Mesenteric fat pad (tissue), 1 donor: ENCODE measurements at places on chromosomes 7 and 10.

DNA sequence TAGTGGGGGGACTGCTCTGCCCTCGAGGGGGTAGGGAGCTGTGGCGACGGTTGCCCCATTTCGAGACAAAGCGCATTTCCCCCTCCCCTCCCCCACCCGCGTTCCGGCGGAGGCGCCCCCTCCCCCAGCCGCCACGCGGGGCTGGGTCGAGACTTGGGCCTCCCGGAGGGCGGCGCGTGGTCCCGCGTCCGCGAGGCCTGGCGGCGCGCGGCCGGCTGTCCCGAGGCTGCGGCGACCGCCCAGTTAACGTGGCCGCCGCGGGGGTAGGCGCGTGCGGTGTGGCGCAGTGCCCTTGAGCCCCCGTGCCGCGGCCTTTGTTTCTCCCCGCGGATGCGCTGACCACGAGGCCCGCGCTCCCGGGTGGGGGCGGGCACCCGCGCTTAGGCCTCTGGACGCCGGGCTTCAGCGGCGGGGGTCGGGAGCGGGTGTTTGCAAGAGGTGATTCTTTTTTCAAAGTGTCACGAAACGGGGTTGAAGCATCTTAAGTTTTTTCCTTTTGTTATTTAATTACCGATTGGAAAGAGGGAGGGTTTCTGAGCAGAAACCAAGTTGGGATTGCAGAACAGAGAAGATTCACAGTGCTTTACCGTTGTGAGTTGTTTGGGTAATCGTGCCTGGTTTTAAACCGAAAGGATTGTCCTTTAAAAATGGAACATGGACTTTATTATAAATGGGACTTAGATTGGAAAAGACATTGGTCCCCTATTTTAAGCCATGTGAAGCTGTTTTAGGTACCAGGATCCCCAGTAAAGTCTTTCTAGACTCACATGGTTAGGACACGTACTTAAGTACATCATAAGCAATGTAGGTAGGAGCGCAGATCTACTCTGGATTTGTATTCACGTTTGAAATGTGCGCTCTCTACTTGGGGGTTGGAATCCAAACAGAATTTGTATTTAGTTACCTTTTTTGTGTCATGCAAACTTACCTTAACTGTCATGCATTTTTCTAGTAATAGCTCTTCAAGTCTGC, 760 bp downstream of the CBX3 start:
- DNase-seq, result peak; percentile 91

- DNase-seq, result no peak
Observed at GRCh38 chr10:112365451-112365850, 8.5 kb upstream of the ACSL5 start.

- peak; percentile 69 for DNase-seq
Observed at GRCh38 chr10:47031901-47032465, 120.8 kb downstream of the PTPN20 start.

GRCh38 chr10:95976362-95977229, 66.8 kb upstream of the CCNJ start:
- DNase-seq, result no peak

- no peak for DNase-seq
Observed at GRCh38 chr10:103395754-103396066, 565 bp downstream of the ATP5MK start.

GRCh38 chr7:107315716-107316220, 147.0 kb downstream of the HBP1 start:
- DNase-seq, result no peak

- DNase-seq, result no peak
Observed at GRCh38 chr7:25953859-25954258, 198.1 kb upstream of the NFE2L3 start.

DNA sequence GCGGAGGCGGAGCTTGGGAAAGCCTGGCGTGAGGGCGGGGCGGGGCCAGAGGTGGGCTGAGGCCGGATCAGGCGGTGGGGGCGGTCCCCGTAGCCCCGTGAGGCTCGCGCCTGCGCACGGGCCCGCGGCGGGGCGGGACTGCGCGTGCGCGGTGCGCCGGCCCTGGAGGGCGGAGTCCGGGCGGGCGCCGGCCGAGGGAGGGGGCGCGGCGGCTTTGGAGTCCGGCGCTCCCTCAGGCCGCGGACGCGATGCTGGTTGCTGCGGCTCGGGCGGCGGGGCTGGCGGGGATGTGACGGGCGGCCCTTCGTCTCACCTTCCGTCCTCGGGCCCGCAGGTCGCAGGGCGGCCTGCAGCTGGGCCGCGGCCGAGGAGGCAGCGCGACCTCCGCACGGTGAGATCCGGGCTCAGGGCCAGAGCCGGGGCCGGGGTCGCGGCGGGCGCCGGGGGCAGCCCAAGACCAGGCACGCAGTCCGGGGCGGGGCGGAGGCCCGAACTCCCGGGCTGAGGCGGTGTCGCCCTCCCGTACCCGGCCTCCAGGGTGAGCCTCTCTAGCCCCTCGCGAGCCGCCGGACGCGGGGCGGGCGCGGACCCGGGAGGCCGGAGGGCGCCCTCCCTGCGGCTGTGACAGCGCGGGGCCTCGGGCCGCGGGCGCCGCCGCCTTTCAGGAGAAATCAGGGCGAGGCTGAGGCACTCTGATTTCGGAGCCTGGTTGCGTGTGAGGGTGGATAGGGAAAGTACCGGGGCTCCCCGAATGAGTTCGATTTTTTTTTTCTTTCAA, at the start of gene CCSER2:
TSS of gene CCSER2 (plus strand) at position 172 of the 778 bp plus-strand sequence. CDS start 42,464 bp downstream, outside the sequence.
- DNase-seq, result peak; percentile 100

DNA sequence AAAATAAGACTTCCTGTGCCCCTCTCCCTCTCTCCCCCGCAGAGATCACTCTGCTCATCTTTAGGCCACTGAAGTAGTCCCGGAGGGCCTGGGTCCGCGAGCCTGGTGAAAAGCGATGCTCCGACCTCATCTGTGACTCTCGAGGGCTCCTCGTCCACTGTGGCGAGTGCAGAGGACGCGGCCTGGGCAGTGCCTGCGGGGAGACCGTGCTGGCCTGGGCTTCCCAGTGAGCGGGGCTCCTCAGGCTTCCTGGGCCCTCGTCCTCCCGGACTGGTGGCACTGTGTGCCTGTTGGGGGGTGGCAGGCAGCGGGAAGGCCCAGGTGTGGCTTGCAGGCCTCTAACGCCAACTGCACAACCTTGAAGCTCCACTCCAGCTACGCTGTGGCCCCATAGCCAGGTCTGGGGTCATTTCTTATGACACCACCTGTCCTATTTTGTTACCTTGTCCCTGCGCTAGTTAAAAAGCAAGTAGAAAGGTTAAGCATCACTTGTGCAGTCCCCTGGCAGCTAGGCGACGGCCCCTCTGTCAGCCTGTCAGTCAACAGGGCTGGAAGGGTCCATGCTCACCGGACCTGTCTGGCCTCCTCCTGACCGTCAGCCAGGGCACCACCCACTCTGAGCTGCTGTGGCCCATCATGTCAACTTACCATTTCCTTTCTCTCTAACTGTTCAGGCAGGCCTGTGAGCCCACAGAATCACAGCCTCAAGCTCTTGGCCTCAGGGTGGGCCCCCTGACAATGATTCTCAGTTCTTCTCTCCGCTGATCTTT, 20.5 kb downstream of the MNX1 start:
- DNase-seq, result no peak

DNA sequence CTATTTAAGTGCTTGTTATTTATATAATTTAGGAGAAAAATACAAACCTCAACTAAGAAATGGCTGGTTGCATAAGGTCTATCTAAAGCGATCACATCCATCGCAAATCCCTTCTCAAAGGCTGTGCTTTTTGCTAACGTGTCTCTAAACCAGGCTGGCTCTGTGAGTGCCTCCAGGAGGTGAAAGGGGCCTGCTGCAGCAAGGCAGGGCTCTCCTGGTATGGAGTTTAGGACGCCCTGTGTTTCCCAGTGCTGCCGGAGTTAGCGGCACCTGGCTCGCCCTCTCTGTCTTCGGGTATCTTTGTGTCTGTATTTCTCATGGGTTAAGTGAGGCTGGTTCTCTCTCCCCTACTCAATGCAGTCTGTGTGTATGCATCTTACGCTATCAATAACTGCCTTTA, 68.4 kb upstream of the ATP6V0A4 start:
- DNase-seq, result no peak

GRCh38 chr10:6349846-6350535, 147.3 kb downstream of the PFKFB3 start:
- DNase-seq, result no peak

GRCh38 chr10:5014936-5015335, 11.3 kb upstream of the AKR1C2 start:
- no peak for DNase-seq
